NCI-H446 (cell line): ENCODE measurements at places on chromosomes 5 and 9.
A peak's percentile ranks its signal among the peaks of the same experiment; 100 is the strongest.

- DNase-seq: no peak
Observed at GRCh38 chr9:123528501-123528900, 172.5 kb downstream of the CRB2 start.

- no peak for DNase-seq
Observed at GRCh38 chr9:91787931-91788330, 162.1 kb downstream of the ROR2 start.

GRCh38 chr5:109939116-109939682, 249.5 kb downstream of the MAN2A1 start:
- DNase-seq: no peak

DNA sequence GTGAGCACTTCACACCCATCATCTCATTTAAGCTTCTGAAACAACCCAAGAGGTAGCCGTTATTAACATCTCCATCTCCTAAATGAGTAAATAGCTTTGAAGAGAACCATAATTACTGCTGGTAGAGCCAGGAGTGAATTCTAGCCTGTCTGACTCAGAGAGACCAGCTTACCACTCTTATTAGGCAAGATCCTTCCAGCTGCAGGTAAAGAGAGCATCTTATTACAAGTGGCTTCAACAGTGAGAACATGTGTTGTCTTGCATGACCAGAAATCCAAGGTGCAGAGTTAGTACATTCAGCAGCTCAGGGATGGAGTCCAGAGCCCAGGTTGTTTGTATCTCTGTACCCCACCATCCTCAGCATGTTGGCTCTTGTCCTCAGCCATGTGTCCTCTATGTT, 10.9 kb upstream of the AFAP1L1 start:
- DNase-seq: no peak

GRCh38 chr5:59891962-59892643, 1.4 kb downstream of the PDE4D start:
- DNase-seq: peak; percentile 41

- DNase-seq: peak; percentile 79
Observed at GRCh38 chr9:135075234-135076142, 12.0 kb upstream of the OLFM1 start.

DNA sequence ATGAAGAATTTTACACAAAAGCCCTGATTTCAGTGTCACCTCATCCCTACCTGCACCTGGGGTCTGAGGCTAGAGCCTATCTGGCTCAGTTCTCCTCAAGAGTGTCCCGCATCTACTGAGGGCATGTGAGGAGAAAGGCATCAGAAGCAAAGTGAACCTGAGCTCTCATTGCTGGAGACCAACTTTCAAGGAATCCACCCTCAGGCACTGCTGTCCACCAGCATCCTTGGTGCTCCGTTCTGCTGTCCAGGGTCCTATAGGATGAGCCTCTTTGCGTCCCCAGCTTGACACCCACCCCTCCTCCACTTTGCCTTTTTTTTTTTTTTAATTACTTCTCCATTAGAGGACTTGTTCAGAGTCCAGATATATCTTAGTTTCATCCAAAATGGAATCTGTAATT, 49.5 kb downstream of the CAMSAP1 start:
- no peak for DNase-seq

GRCh38 chr9:79637177-79637925, 65.6 kb downstream of the TLE4 start:
- no peak for DNase-seq

GRCh38 chr9:100428871-100429654, 2.1 kb downstream of the MSANTD3 start:
- DNase-seq: no peak

- DNase-seq: no peak
Observed at GRCh38 chr5:36200513-36200912, 41.2 kb downstream of the NADK2 start.

DNA sequence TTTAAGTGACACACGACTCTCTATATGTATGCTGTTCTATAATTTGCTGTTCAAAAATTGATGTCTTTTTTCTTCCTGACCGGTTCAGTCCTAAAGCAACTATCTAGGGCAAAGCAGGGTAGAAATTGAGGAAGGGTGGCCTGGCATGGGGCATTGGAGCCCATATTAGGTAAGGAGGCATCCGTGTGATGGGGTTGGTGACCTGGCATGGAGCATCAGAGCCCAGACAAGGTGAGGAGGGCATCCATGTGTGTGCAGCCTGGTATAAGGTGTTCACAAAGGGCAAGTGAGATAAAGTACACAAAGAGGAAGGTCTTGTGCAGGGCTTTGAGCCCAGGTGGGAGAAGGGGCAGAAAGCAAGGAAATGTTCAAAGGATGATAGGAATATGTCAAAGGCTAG, 104.9 kb downstream of the PAM start:
- no peak for DNase-seq

- DNase-seq: no peak
Observed at GRCh38 chr5:31317665-31318064, 124.2 kb downstream of the CDH6 start.

GRCh38 chr9:86434039-86434726, 80.0 kb upstream of the TUT7 start:
- peak; percentile 0 for DNase-seq

DNA sequence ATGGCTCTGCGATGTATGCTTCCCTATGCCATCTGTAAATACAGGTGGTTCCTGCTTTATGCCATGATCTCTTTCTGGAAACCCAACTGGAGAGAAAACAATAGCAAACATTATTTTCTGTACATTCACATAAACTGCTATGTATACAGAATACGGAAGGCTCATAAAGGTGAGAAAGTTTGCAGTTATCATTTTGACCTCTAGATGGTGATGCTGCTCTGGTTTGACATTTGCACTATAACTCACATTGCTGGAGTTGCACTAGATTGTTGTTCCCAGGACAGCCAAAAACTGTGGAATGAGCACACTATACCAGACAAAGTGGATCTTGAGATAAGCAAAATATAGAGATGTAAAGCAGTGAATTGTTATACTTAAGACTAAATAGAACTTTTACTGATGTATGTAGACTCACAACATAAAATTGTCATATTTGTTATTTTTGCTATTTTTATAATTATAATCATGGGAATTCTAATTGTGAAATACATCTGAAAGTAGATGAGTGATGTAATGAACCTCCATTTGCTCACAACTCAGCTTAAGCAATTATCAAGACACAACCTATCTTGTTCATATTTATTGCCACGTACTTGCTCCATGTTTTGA, 246.5 kb downstream of the PTPRD start:
- peak; percentile 82 for DNase-seq

DNA sequence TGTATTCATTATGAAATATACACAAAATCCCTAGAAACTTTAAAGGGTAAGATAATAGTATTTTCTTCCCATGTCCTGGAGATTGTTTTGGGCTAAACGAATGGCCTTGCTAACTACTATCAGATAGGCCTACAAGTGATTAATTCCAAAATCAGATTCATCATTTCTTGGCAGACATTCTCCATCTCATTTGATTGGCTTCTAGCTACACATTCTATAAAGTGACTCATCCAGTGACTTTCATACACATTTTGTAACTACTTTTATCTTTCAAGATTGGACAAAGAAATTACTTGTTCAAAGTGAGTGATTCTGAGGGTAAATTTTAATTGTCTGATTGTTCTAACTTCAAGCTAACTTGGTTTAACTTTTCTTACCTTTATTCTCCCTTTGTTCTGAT, 93.3 kb downstream of the RAPGEF6 start:
- no peak for DNase-seq

- no peak for DNase-seq
Observed at GRCh38 chr5:43514025-43514424, 923 bp downstream of the C5orf34 start.

DNA sequence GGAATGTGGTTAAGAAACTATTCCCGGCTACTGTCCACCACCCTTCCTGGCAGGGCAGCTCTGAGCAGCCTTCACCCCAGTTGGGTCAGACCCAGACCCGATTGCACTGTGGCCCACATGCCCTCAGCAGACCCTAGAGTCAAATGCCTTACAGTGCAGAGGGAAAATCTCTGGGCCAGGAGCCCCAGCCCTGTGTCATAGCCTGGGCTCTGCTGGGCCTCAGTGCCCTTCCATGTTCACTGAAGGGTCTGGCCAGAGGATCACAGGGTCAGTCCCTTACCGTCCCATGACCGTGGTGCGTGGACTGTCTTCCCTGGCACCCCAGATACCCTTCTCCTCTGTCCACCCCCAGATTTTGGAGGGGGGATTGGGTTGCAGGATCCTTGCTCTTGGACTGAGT, 73.5 kb upstream of the COL5A1 start:
- no peak for DNase-seq

DNA sequence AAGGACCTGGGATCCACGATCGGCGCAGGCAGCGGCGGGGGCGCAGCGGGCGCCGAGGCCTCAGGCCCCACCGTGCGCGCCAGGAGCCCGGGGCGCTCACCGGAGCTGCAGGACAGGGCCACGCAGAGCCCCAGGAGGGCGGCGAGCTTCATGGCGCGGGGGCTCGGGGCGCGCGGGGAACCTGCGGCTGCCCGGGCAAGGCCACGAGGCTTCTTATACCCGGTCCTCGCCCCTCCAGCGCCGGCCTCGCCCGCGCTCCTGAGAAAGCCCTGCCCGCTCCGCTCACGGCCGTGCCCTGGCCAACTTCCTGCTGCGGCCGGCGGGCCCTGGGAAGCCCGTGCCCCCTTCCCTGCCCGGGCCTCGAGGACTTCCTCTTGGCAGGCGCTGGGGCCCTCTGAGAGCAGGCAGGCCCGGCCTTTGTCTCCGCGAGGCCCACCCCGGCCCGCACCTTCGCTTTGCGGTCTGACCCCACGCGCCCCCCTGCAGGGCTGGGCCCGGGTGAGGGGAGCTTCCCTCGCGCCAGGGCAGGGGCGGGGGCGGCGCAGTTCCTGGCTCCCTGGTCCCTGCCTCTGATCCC, at the start of gene SCGB3A1:
Gene SCGB3A1, minus strand, starts transcription at position 189 of the 577 bp plus-strand sequence. Its CDS starts 37 bp downstream, at position 152.
- no peak for DNase-seq

DNA sequence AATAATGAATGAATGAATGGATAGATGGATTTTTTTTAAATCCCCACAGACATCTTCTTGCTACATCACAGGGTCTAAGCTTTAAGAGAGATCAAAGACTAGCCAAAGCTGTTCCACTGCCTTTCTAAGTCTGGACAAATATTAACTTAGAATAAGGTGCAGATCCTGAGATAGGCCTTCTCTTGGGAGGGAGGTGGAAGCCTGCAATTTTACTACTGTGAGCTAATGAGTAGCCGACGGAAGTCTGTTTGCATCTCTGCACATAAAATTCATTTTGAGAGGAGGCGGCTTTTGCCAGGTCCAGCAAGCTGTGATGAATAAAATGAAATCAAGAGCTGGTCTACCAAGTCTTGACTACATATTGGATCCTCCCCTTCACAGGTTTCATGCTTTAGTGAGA, 484.9 kb downstream of the TMEM38B start:
- no peak for DNase-seq

DNA sequence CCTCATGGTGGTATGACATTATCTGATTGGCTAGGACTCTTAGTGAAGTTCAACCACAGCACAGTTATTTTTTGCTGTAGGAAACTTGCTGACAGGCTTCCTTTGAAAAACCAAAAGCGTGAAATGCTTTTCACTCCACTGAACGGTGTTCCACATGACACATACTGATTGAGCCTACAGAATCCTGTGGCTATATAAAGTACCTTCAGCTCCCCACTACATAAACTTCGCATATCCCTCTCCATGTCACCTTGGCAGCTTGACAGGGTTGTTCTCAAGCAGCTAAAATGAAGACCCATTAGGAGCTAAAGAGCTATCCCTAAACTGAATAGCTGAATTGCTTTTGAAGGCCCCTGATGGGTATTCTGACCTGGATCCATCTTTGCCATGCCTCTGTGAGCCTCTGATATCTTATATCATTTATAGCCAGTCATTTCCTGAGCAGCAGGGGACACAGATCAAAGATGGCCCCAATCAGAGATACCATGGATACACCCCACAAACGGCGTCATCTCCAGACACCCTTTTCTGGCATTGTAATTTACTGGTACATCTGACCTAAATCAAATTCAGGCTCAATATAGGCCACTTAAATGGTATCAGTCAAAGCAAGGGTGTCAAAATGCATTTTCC, 91.5 kb downstream of the APBA1 start:
- no peak for DNase-seq

GRCh38 chr5:129104915-129105455, 10.4 kb downstream of the ISOC1 start:
- no peak for DNase-seq

GRCh38 chr9:70405808-70406433, 8.5 kb downstream of the KLF9 start:
- no peak for DNase-seq
